A549 treated with dexamethasone at 1 μM for 4 hours (cell line): ENCODE measurements at places on chromosomes 1 and 21. TPM values are rescaled to one million over a fixed set of nuclear protein-coding genes. Genes with fewer than 3 reads are reported as not detected.

KCNK2 gene
- 0.08 to 0.09 TPM (median 0.08 TPM) in 3 of 5 replicates, not detected in the others for total RNA-seq

CASQ1 gene
- 0.14 TPM in 1 of 5 replicates, not detected in the others for total RNA-seq

CTSK gene
- total RNA-seq = 1.2 to 2.1 TPM (median 1.7 TPM) in 5 replicates

GNL2 gene
- total RNA-seq = 61.7 to 65.8 TPM (median 65.0 TPM) in 5 replicates

TBX19 gene
- 0.51 to 0.71 TPM (median 0.67 TPM) in 5 replicates for total RNA-seq

GNG4 gene
- 12.5 to 15.5 TPM (median 13.0 TPM) in 5 replicates for total RNA-seq

IL20 gene
- not detected in 5 replicates for total RNA-seq

INKA2 gene
- total RNA-seq = 1.9 to 2.3 TPM (median 2.1 TPM) in 5 replicates

TRPM2 gene
- total RNA-seq = 6.5 to 9.8 TPM (median 7.8 TPM) in 5 replicates

TFF2 gene
- not detected in 5 replicates for total RNA-seq

EFNA4 gene
- 14.0 to 17.2 TPM (median 14.8 TPM) in 5 replicates for total RNA-seq

SPATA45 gene
- 0.20 to 0.46 TPM (median 0.42 TPM) in 3 of 5 replicates, not detected in the others for total RNA-seq

SORT1 gene
- total RNA-seq = 4.4 to 5.4 TPM (median 5.1 TPM) in 5 replicates

SELL gene
- total RNA-seq = 0.08 to 0.26 TPM (median 0.20 TPM) in 5 replicates
